Activated effector memory CD4-positive, alpha-beta T cell treated with Interleukin-2 at 50 U/mL for 16 hours (primary cell): ENCODE measurements at places on chromosomes 2 and 18.

GRCh38 chr18:11653521-11653920, 35.5 kb upstream of the GNAL start:
- no peak for DNase-seq

DNA sequence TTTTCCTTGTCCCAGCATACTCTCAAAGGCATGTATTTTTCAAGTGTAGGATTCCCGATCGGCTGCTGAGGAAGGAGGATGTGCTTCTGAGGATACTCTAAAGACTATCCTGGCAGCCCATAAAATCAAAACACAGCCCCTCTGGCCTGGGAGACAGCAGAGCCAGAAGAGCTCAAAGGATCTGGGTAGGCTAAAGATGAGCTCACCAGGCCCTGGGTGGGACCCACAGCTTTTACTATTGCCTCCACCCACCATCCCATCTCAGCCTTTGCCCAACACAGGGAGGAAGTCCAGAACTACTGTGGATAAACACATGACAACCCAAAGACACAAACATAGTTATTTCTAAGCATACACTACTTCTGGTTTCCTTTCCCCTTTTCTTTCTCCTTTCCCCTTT, 79.1 kb upstream of the ZFP36L2 start:
- DNase-seq, result no peak

DNA sequence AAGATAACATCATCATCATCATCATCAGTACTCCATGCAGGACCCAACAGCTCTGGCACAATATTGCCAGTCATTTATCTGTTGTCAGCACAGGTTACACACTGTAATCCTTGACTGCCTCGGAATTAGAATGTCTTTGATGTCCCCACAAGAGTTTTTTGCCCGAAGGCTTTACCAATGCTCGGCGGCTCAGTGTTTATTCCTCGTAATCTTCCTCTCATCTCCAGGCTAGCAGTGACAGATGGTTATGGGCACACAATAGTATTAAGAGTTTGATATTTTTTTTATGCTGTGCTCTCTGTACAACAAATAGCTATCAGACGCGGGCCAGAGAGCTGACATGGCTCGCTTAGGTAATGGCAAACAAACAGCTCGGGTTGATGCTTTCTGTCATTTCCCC, 515.2 kb downstream of the ZEB2 start:
- no peak for DNase-seq

DNA sequence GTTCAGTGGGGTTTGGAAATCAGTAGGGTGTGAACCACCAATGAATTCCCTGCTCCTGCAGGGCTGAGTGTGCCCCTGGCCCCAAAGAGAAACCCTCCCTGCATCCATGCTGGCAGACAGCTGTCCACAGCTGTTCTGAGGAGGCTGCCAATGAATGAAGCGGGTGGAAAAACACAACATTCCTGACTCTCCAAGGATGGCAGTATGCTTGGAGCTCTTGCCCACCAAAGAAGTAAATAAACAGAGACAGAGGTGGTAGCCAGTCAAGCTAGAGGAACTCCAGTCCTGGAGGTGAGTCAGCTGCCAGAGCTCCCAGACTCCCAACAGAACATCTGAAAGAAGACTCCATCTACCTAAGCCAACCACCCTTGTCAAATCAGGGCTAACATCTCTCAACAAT, 6.2 kb downstream of the ZBTB7C start:
- no peak for DNase-seq

DNA sequence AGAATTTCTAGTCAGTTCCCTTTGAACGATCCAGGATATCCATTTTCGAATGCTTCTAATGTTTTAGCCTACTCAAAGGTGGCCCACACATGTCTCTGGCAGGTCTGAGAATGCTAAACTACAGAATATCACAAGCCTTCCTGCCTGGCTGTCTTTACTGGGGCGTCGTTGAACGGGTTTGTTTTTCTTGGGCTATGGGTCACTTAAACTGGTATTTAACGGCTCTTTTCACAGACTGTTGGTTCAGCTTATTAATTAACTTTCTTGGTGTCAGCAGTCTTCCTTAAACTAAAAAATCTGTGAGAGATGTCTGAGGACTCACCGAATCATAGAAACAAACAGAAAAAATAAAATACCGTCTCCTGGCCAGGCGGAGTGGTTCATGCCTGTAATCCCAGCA, 563.2 kb upstream of the NRP2 start:
- no peak for DNase-seq

DNA sequence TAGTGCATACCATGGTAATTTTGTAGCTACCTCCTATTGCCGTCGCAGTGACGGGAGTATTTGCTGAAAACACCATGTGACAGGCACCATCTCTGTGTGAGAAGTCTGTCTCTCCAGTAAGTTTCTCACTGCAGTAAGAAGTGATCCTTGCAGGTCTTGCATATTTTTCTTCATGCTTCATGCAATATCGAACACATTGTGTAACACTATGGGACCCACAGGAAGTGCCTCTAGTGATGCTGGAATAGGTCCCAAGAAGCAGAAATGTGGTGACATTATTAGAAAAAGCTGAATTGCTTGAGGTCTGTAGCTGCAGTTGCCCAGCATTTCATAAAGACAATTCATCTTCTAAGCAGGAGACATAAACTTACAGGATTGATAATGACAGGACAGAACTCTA, 167.6 kb downstream of the DCDC2C start:
- DNase-seq, result no peak

GRCh38 chr2:207779523-207779922, 9.8 kb upstream of the FZD5 start:
- DNase-seq, result no peak

- DNase-seq, result no peak
Measured at GRCh38 chr2:16425462-16426336, 239.9 kb downstream of the CYRIA start.

DNA sequence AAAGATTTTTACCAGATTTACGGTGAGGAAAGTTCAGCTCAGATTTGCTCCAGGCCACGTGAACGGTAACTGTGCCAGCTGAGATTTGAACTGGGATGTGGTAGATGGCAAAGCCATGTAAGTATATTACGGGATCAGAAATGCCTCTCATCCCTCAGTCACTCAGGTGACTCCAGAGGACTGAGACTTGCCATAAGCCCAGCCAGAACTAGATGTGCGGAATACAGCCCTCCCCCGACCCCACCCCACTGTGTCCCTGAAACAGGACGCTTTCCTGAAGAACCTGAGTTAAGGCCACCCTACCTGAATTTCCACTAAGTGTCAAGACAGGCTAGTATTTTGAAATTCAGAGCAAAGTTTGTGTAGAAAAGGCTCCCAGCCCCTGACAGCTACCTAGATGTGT, 1.3 kb upstream of the FHL2 start:
- no peak for DNase-seq

DNA sequence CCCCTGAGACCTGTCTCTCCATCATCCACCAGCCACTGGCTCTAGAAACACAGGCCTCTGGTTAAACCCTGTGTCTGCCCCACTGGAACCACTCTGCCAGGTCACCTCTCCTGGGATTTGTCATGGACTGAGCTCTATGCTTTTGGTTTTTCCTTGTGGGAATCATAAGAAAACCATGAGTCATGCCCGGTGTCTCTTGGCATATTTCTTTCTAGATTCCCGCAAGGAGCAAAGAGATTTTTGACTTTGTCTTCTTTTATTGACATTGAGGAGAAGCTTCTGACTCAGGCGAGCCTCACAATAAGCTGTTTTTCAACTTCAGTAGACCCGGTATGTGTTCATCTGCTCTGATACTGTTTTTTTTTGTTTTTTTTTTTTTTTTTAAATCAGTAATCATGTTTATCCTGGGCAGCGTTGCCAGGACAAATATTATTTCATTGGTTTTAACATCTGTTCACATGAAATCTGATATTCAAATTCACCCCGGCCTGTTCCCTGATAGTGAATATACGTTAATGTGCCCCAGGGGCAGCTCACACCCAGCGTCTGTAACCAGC, 207.1 kb downstream of the ACKR3 start:
- DNase-seq, result no peak

GRCh38 chr2:12428324-12428723, 288.4 kb upstream of the TRIB2 start:
- no peak for DNase-seq

GRCh38 chr2:39377226-39377939, 59.7 kb downstream of the MAP4K3 start:
- no peak for DNase-seq

DNA sequence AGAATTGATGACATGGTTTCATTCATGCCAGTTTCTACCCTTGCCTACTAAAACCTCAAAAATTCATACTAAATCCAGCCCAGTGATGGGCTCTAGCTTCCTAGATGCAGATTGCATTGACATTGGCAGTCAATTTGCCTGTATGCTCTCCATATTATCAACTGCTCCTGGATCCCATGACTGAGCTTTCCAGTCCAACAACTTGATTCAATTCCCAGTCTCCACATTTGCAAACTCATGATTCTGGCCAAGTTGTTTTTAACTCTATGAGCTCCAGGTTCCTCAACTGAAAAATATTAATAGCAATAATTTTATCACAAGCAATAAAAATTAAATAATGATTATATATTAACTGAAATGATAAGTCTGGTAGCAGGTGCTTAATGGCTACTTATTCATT, 51.0 kb upstream of the DSC1 start:
- DNase-seq, result no peak

GRCh38 chr2:135984199-135985017, 1.0 kb downstream of the DARS1 start:
- no peak for DNase-seq

- no peak for DNase-seq
Measured at GRCh38 chr2:63993871-63994270, 25.4 kb downstream of the VPS54 start.

DNA sequence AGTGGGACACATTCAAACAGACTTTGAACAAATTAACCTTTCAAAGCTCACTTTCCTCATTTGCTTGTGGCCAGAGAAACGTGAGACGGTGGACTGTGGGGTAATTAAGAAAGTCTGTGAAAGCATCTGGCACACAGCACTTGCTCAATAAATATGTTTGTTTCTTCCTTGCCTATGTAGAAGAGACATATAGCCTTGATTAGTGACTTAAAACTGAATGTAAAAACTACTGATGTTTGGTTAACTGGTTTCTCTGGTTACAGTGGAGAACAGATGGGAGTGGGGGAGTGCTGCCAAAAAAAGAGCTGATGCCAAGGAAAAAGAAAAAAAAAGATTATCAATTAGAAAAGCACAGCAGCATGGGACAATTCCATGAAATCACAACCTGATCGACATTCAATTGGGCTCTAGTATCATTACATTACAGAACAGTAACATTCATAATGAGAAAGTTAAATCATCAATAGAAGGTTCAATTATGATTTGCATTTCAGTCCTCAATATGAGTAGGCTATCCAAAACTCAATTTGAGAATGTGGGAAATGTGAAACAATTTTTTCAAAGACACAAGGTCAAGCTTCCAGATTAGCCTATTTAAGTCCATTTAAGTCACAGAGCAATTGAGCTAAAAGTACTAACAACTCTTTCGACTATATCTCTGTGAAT, 14.7 kb downstream of the CUL3 start:
- no peak for DNase-seq

GRCh38 chr2:80489717-80490116, 185.2 kb upstream of the LRRTM1 start:
- DNase-seq, result no peak

- no peak for DNase-seq
Measured at GRCh38 chr2:152099367-152100050, 665 bp upstream of the CACNB4 start.

- no peak for DNase-seq
Measured at GRCh38 chr2:46852598-46852997, 63.0 kb downstream of the MCFD2 start.

DNA sequence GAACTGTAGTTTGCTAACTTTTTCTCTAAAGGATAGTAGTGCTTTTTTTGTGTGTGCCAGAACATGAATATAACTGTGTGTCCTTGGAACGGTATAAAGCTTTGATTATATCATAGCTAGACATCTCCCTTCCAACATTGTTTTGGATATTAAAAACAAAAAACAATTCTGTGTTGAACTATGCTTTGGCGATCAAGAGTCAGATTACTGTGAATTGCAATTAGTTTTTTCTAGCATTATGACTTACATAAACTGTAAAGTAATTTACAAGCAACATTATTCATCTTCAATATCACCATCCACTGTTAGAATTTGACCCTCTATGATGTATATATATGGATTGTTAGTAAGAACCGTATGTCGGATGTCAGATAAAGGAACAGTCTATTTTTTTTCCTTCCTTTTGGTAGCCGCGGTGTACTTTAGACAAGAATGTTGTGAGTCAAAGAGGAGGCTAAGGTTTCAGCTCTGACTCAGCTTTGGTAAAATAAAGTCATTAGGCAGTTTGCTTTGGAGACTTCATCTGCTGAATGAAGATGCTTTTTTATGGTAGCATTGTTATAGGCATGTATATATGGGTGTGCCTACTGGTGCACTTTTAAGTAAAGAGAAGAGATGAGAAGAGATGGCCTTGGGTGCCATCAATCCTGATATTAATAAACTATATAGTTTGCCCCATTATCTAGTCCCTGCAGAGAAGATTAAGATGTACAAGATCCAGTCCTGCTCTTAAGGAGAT, 76.4 kb downstream of the LTBP1 start:
- no peak for DNase-seq

DNA sequence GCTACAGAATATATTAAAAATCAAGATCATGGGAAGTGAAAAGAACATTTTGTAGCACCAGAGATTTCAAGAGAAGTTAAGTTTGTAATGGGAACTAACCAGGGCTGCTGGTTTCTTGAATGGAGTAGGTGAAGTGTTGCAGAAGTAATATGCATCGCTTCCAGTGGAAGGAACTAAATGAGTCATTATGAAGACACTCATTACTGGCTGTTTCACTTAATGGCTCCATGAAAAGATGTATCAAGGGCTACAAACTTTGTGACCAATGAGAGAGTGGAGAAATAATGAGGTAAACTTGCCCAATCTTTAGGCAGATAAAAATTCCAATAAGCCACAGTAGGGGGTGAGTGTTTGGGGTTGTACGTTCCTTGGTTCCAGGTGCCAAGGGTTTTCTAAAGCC, 380.4 kb upstream of the POU3F3 start:
- DNase-seq, result no peak
